Left cardiac atrium (tissue), 4 donors: ENCODE measurements at places on chromosomes 6 and 20. TPM values are rescaled to one million over a fixed set of nuclear protein-coding genes. Genes with fewer than 3 reads are reported as not detected.

GRCh38 chr6:154932515-154933027 is 62.5 kb upstream of the TIAM2 start:
- DNase-seq, result no peak

- DNase-seq, result no peak
Measured at GRCh38 chr6:98579941-98580340, 254.4 kb upstream of the POU3F2 start.

Gene MYH7B
- total RNA-seq, result 82.3 TPM

DNA sequence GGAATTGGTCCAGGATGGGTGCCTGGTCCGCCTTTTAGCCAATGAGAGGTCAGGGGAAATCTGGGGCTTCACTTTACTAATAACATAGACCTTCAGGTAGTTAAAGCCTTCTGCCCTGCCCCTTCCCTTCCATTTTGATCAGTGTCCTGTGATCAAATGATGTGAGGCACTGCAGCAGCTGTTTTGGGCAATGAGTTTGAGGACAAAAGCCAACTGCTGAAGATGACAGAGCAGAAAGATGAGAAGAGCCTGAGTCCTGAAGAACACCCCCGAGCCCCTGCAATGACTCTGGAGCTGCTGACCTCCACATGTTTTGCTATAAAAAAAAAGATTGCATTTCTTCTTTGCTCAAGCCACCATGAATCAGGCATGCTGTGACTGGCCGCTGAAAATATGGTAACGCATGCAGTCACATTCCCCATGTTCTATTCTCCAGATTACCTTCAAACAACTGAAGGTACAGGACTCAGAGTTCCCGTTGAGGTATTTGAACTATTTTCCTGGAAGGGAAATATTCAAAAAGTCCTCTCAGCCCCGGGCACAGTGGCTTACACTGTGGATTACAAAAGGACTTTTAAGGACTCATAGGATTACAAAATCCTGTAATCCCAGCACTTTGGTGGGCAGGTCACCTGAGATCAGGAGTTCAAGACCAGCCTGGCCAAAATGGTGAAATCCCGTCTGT is 45.7 kb upstream of the B4GALT5 start:
- no peak for DNase-seq
